ENCODE measurements at places on chromosomes 12 and 14.

DNA sequence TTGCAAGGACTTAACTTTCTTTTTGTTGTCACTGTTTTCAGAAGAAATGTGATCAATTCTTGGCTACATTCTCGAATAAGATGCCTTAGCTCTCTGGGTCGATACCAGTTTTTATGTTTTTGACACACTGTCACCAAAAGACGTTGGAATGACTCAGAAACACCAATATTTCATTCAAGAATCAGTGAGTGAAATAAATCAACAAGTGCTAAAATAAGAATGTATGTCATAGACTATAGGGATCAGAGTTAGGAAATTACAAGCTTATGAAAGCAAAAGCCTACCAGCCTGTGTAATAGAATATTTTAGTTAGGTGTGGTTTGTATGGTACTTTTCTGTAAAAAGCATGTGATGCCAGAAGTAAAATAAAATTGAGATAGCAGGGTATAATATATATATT, 17.8 kb downstream of the PPHLN1 start:
- DNase-seq: no peak

- no peak for DNase-seq
Observed at GRCh38 chr12:2287589-2287988, 234.8 kb downstream of the CACNA1C start.

GRCh38 chr14:71684323-71684722, 247.9 kb upstream of the RGS6 start:
- no peak for DNase-seq

- DNase-seq: no peak
Observed at GRCh38 chr12:14776236-14776961, 26.9 kb downstream of the WBP11 start.

DNA sequence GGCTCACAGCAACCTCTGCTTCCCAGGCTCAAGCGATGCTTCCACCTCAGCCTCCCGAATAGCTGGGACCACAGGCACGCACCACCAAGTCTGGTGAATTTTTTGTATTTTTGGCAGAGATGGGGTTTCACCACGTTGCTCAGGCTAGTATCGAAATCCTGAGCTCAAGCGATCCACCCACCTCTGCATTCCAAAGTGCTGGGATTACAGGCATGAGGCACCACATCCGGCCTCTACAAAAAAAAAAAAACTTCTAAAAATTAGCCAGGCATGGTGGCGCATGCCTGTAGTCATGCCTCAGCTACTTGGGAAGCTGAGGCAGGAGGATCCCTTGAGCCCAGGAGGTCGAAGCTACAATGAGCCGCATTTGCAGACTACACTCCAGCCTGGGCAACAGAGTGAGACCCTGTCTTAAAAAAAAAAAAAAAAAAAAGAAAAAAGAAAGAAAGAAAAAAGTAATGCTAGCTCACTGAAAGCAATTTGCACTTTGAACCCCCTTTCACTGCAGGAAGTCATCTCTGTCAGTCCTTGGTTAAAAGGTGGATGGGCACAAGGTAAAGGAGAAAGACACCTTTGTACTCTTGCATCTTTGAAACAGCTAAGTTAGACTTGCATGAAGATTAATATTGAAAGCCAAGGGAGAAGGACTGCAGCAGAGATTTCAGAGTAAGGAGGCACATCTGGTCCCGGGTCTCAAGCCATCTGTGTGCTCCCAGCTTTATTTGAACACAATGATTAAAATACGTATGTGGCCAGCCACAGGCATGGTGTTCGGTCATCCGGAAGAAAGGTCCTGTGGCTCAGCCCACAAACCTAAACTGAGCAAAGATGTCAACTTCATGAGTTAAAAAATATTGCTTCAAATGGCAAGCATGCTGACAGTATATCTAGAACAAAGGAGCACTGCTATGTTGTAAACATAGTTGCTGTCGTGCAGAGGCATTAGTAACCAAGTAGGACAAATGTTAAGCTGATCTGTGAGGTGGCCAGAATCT, 103.8 kb upstream of the HMGA2 start:
- no peak for DNase-seq

- no peak for DNase-seq
Observed at GRCh38 chr14:50303744-50304471, 8.1 kb downstream of the L2HGDH start.

GRCh38 chr12:111024205-111024801, 103.9 kb upstream of the MYL2 start:
- DNase-seq: no peak

- DNase-seq: peak; percentile 51
Observed at GRCh38 chr12:53224061-53224896, 7.7 kb downstream of the RARG start.

DNA sequence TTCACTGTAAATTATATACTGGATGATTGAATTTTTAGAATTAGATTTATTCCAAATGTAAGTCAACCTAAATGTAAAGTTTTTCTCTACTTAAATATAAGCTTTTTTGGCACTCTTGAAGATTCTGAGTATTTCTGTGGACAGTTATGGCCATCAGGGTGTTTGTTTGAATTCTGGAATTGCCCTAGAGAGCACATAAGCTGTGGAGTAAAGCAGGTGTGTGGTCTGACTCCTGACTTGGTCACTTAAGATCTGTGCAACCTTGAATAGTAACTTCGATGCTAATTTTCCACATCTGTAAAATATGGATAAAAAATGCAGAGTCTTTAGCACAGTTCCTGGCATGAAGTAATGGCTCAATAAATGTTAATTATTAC, 64.4 kb downstream of the FUT8 start:
- no peak for DNase-seq

- no peak for DNase-seq
Observed at GRCh38 chr12:65590318-65590717, 234.0 kb upstream of the HMGA2 start.

GRCh38 chr14:36075203-36075602, 101.3 kb downstream of the PTCSC3 start:
- no peak for DNase-seq

GRCh38 chr12:26271889-26272492, 76.6 kb downstream of the SSPN start:
- peak; percentile 85 for DNase-seq

DNA sequence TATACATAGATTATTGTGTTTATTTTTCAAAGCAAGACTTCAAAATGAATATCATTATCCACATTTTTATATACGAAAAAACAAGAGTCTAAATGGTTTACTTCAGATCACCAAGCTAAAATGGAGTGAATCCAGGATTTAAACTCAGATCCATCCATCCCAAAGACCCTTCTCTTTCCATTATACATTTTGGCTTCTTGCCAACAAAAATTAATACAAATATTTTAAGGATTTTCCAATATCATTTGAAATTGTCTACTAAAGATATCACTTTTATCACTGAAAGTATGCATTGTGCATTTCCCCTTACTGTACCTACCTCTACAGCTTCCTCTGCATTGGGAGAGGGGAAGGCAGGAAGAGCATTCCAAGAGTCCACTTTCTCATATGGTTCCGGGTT, 541.2 kb downstream of the RPS29 start:
- DNase-seq: no peak

DNA sequence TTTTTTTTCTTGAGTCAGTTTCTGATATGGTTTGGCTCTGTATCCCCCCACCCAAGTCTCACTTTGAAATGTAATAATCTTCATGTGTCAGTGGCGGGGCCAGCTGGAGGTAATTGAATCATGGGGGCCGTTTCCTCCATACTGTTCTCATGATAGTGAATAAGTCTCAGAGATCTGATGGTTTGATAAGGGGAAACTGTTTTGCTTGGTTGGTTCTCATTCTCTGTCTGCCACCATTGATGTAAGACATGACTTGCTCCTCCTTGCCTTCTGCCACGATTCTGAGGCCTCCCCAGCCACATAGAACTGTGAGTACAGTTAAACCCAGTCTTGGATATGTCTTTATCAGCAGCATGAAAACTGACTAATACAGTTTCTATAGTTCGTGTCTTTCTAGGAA, 42.9 kb downstream of the WNK1 start:
- DNase-seq: no peak

DNA sequence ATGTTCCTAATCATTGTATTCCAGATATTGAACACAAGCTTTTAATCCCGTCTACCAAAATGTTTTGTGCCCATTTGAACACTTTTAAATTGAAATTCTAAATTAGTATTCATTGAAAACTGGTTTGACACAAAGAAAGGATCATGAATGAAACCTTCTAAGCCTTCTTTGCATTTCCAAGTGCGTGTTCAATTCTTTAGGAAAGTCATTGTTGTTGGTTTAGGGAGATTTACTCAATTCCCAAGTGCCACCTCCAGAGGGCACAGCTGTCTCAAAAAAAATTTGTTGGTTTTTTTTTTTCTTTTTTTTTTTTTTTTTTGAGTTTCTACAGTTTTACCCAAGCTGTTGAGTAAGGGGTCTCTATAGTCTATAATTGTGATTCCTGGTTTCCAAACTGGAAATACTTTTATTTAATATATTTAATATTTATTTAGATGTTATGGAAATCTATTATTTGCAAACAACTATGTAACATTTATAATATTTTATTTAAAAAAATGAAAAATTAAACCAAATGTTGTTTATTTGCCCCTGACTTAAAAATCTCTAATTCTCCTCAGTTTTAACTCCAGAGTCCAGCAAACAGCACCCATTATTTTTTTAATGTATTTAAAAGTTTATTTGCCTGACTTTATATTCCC, 79.9 kb downstream of the NEDD1 start:
- no peak for DNase-seq

DNA sequence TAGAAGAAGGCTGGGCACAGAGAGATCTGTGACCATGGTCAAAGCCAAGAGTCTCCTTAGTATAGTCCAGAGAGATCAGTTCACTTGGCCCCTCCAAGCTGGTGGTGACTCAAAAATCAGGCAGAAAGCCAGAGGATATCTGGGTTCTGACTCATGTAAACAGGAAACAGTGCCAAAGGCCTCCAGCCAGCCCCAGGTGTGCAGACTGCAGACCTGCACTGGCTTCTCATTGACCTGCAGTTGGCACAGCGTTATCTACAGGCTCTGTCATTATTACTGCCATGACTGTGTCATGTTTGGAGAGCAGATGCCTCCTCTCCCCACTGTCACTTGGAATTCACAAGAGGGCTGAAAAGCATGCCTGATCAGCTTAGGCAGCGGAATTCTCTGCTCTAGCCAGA, 295.7 kb upstream of the PRKD1 start:
- DNase-seq: no peak

- no peak for DNase-seq
Observed at GRCh38 chr12:44063671-44064070, 227.8 kb downstream of the TMEM117 start.

DNA sequence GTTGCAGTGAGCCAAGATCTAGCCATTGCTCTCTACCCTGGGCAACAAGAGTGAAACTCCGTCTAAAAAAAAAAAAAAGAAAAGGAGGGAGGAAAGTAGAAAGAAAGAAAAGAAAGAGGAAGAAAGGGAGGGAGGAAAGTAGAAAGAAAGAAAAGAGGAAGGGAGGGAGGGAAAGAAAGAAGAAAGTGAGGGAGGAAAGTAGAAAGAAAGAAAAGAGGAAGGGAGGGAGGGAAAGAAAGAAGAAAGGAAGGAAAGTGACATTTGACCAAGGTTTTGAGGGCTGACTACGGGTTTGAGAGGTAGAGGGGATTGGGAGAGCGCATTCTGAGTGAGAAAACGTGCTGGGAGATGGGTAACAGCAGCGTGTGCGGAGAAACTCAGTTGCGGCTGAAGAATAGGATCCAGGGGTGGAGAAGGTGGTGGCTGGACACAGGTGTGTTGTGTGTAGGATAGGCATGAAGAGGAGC, 521 bp upstream of the PAPLN start:
- DNase-seq: no peak

GRCh38 chr14:91332986-91333649, 84.5 kb downstream of the CCDC88C start:
- DNase-seq: no peak

- DNase-seq: no peak
Observed at GRCh38 chr12:100579844-100580243, 6.4 kb downstream of the GAS2L3 start.

DNA sequence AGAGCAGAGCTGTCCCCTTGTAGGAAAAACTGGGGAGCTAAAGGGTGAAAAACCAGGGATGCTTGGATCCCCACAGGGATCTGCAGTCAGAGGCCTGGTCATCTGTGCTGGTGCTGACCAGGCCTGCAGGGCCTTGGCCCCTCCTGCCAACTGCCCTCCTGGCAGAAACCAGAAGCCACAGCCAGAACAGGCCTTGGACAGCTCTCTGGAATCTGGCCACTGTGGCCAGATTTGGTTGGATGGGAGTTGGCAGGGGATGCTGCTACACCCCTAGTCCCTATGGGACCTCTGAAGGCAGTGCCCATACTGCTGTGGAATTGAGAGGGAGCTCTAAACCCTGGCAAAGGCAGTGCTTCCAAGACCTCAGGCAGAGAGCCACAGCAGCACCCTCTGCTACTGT, 9.2 kb upstream of the GPX2 start:
- no peak for DNase-seq

DNA sequence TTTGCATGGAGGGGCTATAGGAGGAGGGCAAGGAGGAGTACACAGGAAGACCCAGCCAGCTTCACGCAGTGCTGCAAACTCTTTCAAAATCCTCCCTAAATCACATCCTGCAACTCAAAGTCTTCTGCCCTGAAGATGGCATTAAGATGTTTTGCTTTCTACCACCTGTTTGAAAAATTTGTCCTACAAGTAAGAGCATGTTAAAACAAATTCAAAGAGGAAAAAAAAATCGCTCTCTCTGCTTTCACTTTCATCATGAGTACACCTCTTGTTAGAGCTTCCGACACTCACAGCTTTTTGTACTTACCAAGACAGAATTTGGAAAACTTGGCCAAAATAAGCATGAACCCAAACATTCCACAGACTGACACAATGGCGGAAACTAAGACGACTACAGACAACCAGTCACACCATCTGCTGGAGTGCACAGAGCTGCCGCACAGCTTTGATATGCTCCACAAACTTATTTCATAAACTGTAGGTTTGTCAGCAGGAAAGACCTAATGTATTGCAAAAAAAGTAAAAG, 21.3 kb downstream of the GCH1 start:
- no peak for DNase-seq

Measured in left hindlimb (tissue), 1 donor.